ENCODE measurements at places on chromosomes 6 and 20. TPM values are rescaled to one million over a fixed set of nuclear protein-coding genes. Genes with fewer than 3 reads are reported as not detected.

GRCh38 chr6:77880501-77880900 is 227.7 kb downstream of the MEI4 start:
- DNase-seq, result no peak

- DNase-seq, result no peak
These were observed 154.4 kb downstream of the TMEM200A start for GRCh38 chr6:130520221-130520620.

DNA sequence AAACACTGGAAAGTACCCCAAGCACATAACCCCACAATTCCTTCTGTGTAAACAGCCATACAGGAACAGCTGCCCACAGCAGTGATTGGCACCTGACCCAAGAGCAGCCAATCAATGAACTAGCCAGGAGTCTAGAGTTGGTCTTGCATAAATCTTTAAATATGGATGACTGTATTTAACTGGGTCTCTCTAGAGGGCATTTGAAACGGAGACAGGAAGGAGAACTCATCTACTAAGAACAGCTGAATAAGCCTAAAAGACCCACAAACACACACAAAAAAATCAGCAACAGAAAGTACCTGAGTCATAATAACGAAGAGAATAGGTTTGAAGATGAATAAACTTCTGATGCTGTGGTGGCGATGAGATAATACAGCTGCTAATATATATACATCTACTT is 49.0 kb upstream of the ASF1A start:
- DNase-seq, result no peak

- no peak for DNase-seq
These were observed 271.3 kb upstream of the BTBD3 start for GRCh38 chr20:11646359-11646758.

GRCh38 chr6:1575210-1576041 is 34.3 kb upstream of the FOXC1 start:
- peak; percentile 60 for DNase-seq

GRCh38 chr20:64093013-64093503 is 8.9 kb upstream of the LKAAEAR1 start:
- no peak for DNase-seq

DNA sequence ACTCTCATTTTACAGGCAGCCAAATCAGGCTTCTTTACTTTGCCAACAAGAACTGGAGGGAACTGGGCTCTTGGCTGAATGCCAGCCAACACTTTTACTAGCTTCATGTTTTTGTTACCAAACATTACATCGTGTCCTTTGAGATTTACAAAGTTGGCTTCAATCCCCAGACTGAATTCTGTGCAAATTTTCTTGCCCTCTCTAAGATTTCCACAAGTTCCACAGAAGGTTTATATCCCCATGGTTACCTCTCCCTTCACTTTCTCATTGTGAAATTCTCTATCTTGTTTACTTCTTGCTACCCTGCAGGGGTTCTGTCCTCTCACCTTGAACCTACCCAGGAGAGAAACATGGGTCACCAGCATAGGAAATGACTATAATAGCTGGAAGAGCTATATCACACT is 37.6 kb upstream of the PLCB1 start:
- DNase-seq, result peak; percentile 50

- DNase-seq, result peak; percentile 54
These were observed 95.1 kb upstream of the FOXP4 start for GRCh38 chr6:41451039-41451438.

DNA sequence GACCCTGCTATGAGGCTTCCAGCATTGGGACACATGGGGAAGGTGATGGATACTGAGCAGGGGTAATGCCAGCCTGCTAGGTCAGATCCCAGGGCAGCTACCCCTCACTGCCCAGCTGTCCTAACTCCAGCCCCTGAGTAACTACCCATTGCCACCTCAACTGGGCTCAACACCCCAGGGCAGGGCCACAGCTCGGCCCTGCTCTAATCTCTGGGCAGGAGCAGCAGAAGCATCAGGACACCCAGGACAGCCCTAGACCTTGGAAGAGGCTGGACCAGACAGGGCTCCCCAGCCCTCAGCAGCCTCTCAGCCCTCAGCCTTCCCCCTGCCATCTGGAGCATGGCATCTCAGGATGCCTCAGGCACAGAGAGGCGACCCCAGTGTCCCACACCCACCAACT is 67.4 kb upstream of the TOP1 start:
- no peak for DNase-seq

GRCh38 chr6:158707120-158707820 is 57.4 kb downstream of the SYTL3 start:
- DNase-seq, result peak; percentile 74

DNA sequence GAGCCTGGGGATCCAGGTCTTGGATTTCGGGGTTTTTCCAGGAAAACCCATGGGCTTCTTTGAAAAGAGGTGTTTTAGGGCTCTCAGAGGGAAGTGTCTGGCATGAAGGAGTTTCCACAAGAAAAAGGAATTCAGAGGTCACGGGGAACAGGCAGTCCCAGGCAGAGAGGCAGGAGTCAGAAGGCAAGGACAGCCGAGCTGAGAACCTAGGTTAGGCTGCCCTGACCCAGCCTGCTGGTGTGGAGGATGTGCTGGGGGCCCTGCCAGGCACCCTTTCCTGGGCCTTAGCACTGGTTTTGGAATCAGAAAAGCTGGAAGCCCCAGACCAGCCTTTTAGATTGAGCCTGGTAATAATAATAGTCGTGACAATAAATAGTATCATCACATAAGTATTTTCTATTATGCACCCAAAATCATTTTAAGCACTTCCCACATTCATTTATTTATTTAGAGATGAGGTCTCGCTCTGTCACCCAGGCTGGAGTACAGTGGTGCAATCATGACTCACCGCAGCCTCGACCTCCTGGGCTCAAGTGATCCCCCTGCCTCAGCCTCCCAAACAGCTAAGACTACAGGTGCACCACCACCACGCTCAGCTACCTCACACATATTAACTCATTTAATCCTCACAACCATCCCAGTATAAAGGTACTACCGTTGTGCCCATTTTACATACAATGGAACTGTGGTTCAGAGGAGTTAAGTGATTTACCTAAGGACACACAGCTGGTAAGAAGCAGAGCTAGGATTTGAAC is 19.9 kb downstream of the TGM2 start:
- no peak for DNase-seq

CLVS2 gene
- not detected for total RNA-seq

DDX43 gene
- total RNA-seq, result not detected

All from heart left ventricle (tissue), 16 donors.